NCI-H69 (cell line): ENCODE measurements at places on chromosomes 12 and 14.

GRCh38 chr14:77301103-77301502 lies 19.6 kb downstream of the POMT2 start:
- peak; percentile 75 for DNase-seq

DNA sequence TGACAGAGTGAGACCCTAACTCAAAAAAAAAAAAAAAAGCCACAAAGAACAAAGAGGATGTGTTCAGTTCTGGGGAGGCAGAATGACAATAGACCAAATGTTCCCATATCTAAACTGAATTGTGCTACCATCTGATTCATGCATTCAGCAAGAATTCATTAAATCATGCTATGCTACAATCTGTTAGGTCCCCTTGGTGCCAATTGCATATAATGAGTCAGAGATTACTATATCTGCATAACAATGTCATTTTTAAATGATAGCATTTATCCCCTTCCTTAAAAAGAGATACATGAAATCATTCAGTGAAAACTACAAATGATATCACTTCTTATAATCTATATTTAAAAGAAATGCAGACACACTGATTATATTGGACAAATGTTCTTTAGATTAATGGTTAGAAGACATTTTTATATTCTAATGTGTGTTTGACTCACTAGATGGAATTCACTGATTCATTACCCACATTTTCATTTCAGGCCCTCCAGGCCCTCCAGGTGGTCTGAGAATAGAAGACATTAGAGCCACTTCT lies 207.6 kb upstream of the PDZRN4 start:
- peak; percentile 3 for DNase-seq

DNA sequence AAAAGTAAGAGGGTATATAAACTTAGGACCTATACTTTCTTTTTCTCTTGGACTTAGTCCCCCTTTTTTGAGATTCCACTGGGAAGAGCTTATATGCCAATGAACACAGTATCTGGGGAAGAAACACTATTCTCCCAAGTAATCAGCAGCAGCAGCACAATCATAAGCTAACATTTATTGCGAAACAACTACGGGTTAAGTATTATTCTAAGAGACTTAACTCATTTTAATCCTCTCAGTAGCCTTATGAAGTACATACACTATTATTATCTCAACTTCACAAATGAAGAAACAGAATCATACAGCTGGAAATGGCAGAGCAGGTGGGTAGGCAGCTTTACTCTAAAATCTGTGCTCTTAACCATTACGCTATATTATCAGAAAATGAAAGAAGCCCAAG lies 27.9 kb downstream of the BAZ2A start:
- DNase-seq: no peak

DNA sequence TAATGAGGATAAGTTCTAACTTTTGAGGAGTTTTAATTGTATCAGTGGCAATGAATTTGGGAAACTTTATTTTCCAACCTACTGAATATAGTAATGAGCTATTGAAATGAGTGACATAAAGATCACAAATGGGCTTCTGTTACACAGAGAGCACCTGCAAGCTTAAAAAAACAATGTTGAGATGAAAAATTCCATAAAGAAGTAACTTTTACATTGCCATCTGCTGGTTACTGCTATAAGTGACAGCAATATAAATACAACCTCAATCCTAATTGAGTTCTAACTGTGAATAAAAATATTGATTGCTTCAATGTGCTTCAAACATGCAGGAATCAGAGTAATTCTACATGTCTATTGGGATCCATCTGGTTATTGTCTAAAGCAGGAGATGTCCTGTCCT lies 14.2 kb downstream of the WIF1 start:
- no peak for DNase-seq

DNA sequence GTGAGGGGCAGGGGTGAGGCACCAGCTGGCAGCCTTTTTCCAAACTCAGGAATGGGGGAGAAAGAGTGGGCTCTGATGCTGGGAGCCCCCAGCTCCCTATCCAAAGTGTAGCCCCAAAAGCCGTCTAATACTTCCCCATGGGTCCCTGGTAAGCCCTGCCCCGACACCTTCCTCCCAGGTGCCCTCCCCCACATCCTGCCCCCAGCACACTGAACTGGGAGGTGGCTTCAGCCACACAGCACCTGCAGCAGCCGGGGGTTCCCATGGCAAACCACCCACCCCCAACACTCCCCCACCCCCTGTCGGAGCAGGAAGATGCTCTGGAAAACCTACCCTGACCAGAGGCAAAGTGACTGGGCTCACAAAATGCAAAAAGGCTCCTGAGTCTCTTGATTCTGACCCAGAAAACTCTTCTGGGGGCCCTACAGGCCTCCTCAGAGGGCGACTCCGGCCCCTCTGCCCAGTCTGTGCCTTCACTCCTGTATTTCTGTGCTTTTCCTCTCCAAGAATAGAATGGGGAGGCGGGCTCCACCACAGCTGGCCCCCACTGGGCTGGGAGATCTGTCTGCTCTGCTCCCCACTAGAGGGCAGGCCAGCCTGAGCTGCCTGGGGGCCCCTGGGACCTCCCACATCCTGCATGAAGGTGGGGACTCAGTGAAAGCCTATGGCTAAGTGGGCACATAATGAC lies 81.6 kb downstream of the ITPK1 start:
- DNase-seq: peak; percentile 58

DNA sequence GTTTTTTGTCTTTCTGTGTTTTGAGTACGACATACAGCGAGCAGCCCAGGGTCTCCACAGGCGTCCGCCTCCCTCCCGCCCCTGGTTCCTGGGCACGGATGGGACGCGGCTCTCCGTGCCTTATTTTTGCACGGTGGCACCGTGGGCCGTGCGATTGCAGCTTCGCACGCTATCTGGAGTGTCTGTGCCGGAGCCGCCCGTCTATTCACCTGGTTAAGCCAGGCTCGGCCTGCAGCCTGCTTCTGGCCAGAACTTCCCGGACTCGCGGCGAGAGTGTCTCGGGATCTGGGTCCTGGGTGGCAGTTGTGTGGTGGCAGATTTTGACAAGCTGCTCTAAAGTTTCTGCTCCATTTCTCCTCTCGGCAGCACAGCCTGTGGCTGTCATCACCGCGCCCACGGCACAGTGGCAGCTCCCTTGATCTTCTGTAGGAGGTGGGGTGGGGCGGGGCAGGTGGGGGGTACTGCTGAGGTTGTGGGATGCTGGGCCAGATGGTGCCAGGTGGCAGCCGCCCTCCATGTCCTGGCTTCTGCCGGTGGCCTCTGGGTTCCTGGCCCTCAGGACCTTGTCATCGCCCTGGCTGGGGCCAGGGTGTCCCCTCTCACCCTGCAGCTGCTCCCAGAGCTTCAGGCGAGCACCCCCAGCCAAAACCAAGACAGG lies 2.9 kb downstream of the MMP17 start:
- peak; percentile 81 for DNase-seq
